ENCODE measurements at places on chromosomes 7 and 10.

- no peak for DNase-seq
Measured at GRCh38 chr7:25895792-25896171, 256.2 kb upstream of the NFE2L3 start.

DNA sequence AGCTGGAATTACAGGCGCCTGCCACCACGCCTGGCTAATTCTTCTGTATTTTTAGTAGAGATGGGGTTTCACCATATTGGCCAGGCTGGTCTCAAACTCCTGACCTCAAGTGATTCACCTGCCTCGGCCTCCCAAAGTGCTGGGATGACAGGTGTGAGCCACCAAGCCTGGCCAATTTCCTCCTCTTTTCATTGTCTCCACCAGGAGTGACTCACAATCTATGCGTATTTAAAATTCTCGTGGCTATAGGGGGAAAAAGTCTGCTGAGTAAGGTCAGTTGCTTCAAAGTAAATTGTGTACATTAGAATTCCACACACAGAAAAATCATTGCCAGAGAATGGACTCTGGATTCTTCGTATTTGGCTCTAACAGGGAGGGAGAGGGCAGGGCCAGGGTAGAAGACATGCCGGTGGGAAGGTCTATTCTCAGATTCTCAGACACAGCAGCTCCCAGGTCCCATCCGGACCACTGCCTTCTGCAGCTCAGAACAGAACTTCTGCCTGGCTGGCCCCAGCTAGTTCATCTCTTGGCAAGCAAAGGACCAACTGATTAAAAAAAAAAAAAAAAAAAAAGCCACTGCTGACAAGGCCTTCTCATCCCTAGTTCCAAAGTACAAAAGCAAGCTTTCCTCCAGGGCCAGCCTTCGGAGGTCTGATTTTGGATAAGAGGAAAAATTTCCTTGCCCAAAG, 22.2 kb downstream of the PSPH start:
- no peak for DNase-seq

GRCh38 chr7:64672414-64672813, 6.5 kb downstream of the ZNF107 start:
- no peak for DNase-seq

DNA sequence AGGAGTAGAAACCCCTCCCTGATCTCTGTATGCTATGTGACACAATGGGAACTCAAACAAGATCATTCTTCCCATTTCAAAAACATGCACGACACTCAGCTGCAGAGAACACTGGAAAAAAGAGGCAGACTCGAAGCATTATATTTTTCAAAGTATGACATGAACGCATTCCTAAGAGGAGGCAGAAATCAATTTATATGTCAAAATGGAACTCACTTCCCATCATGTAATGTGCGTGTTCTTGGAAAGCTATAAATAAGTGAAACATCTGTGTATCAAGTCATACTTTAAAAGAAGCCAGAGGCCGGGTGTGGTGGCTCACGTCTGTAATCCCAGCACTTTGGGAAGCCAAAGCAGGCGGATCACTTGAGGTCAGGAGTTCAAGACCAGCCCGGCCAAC, 142.7 kb downstream of the ICA1 start:
- no peak for DNase-seq

GRCh38 chr10:79135790-79136189, 67.0 kb downstream of the ZMIZ1 start:
- no peak for DNase-seq

- no peak for DNase-seq
Measured at GRCh38 chr10:78532480-78533042, 498.9 kb downstream of the RPS24 start.

DNA sequence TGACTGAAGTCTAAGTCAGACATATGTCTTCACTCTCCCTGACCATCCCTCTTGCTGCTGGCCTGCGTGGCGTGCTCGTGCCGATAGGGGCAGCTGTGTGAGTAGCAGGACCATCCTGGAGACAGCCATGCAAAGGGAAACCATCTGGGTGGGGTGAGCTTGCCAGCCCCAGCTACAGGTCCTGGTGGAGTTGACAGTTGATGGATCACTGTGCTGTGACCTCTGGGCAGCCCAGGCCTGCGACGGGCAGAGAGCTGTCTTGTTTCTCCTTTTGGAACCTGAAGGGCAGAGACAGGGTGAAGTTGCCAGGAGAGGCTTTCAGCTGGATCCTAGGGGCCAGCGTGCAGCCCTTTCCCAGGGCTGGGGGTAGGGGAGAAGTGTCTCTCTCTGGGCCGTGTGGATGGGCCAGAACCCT, 44.7 kb downstream of the GRK5 start:
- DNase-seq, result no peak

DNA sequence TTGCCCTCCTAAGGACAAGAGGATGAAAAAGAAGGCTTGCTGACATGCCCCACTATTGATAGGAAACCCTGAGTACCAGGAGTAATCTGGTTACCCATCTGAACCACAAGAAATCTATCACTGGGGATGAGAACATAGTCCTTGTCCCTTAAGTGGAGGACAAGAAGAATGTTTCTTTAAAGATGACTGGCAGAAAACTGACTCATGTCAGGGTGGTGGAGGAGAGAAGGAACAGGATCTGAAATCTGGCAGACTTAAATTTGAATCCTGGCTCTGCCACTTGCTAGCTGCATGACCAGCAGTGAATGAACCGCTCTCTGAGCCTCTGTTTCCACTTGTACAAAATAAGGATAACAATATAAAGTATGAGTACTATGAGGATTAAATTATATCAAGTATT, 38.9 kb upstream of the XPNPEP1 start:
- DNase-seq, result no peak

DNA sequence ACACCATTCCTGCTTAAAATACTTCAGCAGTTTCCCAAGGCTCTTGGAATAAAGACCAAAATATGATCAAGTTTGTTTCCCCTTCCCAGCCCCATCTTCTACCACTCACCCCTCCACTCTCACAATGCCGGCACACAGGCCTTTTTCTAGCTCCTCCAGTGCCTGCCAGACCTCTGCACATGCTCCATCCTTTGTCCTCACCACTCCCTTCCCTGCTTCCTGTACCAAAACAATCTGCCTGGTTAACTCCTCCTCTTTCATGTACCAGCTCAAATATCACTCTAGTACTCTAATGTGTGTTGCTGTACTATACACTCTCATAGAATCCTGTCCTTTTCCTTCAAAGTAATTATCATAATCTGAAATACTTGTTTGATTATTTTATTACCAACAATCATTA, 19.4 kb downstream of the SCRN1 start:
- DNase-seq, result no peak

- DNase-seq, result no peak
Measured at GRCh38 chr7:85823396-85824080, 636.7 kb upstream of the SEMA3D start.

GRCh38 chr7:15305002-15305600, 256.7 kb downstream of the AGMO start:
- no peak for DNase-seq

- no peak for DNase-seq
Measured at GRCh38 chr7:105512415-105512814, 9.7 kb downstream of the PUS7 start.

- DNase-seq, result no peak
Measured at GRCh38 chr10:70311698-70312097, 27.9 kb upstream of the NPFFR1 start.

DNA sequence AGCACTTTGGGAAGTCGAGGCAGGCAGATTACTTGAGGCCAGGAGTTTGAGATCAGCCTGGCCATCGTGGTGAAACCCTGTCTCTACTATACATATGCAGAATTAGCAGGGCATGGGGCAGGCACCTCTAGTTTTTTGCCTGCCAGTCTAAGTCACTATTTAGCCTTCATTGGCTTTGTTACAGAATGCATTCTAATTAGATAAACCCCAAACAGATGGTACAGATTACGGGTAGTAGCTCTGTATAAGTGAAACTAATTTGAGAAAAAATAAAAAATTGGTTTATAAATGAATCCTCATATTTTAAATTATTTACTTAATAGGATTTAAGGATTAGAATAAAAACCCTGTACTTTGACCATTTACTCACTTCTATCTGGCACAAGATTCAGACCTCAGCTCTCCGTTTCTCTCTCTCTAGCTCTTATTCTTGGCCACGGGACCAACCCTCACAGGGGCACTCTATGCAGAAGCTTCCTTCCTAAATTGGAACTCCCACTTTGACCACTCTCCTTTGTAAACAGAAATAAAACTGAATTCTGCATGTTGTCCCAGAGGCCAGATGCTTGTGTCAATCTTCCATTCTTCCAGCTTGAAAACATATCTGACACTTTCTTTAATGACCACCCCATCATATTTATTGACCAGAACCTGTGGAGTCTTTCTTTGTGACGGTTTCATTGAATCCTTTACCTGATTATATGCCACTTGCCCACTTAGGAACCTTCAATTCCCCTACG, 26.8 kb downstream of the BET1 start:
- DNase-seq, result no peak

- no peak for DNase-seq
Measured at GRCh38 chr7:32453341-32454011, 36.7 kb downstream of the LSM5 start.

- no peak for DNase-seq
Measured at GRCh38 chr7:68833422-68833821, 764.9 kb upstream of the AUTS2 start.

DNA sequence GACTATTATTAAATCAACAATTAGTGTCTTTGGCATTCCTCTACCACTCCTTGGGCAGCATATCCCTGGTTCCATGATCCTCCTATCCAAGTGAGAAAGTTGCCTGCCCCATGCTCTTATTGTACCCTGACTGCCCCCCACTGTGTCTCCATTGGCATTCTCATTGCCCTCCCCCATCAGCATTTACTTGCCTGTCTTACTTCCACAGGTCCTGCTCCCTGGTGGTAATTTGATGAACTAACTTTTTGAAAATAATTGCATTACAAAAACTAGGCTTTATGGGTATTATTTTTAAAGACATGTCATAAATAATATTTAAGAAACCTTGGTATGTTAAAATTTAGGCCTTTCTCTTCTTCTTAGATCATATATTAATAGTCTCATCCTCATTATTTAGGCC, 346.4 kb downstream of the PCLO start:
- DNase-seq, result no peak

- no peak for DNase-seq
Measured at GRCh38 chr7:525740-526139, 6.1 kb upstream of the PDGFA start.

GRCh38 chr7:27872356-27873275, 132.7 kb downstream of the TAX1BP1 start:
- no peak for DNase-seq

GRCh38 chr7:12389089-12389700, 14.5 kb downstream of the VWDE start:
- no peak for DNase-seq

DNA sequence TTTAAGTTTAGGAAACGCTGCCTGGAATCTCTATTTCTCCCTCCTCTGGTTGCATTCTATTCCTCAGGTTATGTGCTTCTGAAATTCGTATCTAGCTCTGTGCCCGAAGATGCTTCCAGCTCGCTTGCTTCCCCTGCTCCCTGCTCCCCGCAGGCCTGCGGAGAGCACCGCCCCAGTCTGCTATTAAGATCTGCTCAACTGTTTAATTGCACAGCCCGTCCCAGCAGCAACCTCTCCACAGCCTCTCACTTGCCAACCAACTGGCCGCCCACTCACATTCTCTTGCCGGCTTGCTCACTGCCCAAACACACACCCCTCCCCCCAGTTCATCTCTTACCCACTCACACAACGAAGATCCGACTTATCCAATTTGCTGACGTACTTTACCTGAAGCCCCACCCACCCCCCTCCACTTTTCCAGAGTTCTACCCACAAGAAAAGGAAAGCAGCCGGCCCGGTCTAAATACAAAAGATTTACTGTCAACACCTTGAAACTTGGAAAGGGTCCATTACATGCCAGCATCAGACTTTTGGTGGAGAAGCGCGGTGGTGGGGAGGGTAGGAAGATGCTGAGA, 167.3 kb upstream of the KLF14 start:
- peak; percentile 26 for DNase-seq

DNA sequence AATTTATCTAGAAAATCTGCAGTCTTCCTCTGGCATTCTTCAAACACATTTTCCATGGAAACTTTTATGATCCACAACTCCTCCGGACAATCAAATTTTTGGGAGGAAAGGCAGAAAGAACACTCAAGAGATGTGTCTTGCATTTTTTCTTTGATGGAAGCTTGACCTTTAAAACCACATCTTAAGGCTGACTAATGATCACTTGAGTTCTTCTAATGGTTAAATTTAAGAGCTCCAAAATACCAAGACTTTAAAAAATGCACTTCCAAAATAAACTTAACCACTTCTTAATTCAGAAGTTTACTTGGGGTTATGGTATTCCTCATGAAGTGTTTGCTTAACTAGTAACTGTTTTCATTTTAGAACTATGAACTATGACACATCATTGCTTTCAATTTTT, 43.3 kb downstream of the ETV1 start:
- DNase-seq, result no peak

GRCh38 chr7:108454674-108455550, 1.3 kb downstream of the NRCAM start:
- DNase-seq, result peak; percentile 10

DNA sequence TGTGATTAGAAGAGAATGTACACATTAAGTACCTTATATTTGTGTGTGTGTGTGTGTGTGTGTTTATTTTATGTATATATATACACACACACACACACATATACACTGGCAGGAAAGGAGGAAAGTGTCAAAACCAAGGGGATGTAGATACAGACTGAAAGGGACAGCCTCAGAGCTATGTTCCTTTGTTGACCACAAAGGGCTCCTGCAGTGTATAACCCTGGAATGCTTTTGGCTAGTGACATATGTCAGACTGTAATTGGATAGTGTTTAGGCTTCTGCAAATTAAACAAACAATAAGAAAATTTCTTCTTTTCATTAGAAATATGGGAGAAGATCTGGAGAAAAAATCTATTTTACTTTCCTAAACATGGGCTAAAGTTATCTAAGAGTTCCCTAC, 15.9 kb downstream of the GBF1 start:
- no peak for DNase-seq

DNA sequence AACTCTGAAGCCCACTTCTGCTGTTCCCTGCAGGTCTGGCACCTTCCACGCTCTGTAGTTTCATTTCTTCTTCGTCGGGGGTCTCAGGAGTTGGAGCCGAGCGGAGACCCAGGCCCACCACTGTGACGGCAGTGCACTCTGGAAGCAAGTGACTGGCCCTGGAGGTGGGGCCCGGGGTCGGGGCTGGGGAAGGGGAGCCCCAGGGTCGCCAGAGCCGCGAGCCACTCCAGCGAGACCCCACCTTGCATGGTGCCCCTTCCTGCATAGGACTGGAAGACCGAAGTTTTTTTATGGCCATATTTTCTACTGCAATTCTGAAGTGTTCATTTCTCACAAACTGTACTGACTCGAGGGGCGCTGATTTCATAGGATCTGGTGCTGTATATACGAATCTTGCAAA, 172.8 kb downstream of the CCDC3 start:
- no peak for DNase-seq
